ENCODE measurements at places on chromosomes 7 and 10.

- DNase-seq, result no peak
Measured at GRCh38 chr10:83612050-83612449, 527.3 kb upstream of the GHITM start.

DNA sequence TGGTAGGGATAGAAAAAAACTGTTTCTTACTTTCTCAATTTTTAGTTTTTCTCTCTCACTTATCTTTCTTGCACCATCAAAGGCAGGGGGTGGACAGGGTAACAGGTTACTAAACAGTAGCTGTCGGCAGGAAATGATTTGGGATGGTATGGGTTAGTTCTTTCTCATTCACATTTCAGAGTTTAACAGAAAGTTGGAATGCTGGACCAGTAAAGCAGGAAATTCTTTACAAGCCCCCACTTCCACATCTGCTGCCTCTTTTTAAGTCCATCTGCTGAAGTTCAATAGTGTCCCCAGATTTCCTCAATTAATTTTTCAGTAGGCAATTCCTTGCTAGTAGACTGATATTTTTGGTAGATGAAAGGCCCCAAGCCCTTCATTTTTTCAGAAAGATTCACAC, 23.3 kb downstream of the TWIST1 start:
- no peak for DNase-seq

DNA sequence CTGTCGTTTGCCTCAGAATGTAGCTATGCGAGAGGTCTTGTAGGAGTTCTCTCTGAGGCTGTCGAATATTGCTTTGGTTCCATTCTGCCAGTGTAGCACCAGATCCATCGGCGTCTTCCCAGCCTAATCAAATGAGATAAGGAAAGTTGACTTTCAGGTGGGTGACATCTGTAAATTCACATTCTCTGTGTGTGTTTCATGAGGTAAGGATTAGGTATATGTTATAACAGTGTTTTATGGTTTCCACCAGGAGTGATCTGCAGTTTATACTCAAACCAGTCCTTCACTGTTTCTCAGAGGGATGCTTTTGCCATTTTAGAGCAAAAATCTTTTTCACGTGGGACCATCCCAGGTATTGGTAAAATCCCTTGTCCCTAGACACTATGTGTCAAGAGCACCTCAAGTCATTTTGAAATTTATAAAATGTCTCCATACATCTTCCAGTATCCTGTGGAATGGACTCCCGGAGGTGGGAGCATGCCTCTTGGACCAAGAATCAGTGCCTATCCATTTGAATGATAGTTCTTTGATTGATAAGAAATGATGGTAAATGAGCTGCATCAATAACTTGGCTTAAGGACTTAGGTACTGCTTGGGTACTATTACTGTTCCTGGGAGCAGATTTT, 7.9 kb downstream of the ANKRD1 start:
- no peak for DNase-seq

DNA sequence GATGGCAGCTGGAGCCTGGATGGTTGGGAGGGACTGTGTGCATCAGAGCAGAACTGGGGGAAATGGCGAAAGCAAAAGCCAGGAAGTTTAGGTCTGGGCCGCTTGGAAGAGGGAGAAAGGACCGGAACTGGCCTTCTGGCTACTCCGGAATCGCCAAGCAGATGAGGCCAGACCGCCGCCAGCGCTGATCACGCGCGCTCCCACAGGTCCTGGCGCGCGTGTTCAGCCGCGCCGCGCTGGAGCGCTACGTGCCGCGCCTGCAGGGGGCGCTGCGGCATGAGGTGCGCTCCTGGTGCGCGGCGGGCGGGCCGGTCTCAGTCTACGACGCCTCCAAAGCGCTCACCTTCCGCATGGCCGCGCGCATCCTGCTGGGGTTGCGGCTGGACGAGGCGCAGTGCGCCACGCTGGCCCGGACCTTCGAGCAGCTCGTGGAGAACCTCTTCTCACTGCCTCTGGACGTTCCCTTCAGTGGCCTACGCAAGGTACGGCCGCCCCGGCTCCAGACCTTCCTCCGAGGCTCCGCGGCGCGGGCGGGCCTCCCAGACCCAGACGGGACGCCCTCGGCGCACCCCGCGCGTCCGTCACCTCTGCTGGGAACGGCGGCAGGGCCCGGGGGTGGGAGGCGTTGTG, 2.0 kb downstream of the CYP26C1 start:
- no peak for DNase-seq

DNA sequence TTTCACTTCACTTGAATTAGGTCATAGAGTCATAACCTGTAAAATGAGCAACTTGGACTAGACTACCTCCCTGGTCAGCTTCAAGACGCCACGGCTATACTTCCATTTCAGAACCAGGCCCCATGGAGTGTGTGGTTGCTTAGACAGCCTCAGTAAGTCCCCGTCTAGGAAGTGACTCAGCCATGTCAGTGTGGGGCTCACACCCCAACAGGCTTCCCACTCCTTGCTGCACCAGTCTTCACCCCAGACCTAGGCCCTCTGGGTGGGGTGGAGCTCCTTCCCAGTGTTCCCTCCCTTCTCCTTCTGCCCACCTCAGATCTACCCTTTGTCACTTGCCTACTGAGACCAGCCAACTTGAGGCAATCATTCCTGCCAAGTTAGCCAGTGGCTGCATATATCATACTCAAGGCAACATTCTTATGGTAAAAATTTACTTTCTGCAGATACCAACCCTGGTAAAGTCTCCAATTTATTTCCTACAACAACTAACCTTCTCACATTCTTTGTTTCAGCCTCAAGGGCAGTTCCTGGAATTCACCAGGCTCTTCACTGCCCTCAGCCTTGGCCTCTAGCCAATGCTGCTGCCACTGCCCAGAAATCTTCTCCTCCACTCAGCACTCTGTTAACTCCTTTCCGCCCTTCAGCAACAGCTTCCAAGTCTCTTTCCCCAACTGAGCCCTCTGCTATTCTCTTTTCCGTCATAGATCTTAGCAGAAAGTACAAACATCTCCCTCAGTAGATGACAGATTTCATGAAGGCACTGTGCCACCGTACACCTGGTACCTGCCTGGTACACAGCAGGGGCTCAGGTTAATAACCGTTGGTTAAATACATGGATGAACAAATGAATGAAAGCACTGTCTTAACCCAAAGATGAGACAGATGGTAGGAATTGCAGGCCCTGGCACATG, 31.3 kb upstream of the ZNRF2 start:
- no peak for DNase-seq

GRCh38 chr10:74828946-74829345, 2.5 kb downstream of the KAT6B start:
- no peak for DNase-seq

DNA sequence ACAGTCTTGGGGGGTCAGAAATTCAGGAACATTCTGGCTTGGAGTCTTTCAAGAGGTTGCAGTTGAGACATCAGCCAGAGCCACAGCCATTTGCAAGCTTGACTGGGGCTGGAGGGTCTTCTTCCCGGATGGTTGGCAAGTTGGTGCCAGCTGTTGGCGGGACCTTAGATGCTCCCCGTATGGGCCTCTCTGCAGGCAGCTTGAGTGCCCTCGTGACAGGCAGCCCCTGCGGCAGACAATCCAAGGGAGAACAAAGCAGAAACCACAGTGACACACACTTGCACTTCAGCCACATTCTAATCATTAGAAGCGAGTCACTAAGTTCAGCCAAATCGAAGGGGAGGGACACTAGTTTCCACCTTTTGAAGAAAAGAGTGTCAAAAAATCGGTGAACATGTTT, 59.4 kb upstream of the MXI1 start:
- DNase-seq, result no peak

DNA sequence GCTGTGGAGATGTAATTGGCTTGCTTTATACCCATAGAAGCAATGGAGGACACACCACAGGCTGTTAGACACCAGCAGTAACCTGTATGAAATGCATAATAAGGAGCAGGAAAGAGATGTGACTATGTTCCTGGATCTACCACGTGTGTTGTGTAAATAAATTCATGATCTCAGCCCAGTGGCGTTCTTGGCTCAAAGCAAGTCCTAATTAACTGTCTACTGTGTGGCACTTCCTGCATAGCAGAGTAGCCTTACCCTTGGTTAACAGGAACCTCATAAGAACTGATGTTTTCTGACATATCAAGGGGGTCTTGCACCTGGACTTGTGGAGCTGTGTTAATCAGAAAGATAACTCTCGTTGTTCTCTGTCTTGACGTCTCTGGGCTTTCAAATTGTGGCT, 25.7 kb upstream of the FAM180A start:
- DNase-seq, result no peak

GRCh38 chr10:71679425-71679824, 40.2 kb downstream of the C10orf105 start:
- no peak for DNase-seq

- no peak for DNase-seq
Measured at GRCh38 chr7:15686957-15687545, 568 bp upstream of the MEOX2 start.

GRCh38 chr7:134804351-134804750, 24.9 kb downstream of the CALD1 start:
- DNase-seq, result no peak

Measured in mesenteric fat pad (tissue), 1 donor.